ENCODE measurements at places on chromosomes 7 and 10.
A peak's percentile ranks its signal among the peaks of the same experiment; 100 is the strongest.

- peak; percentile 71 for DNase-seq
Measured at GRCh38 chr10:132065491-132066105, at the start of gene JAKMIP3. Gene JAKMIP3, plus strand, starts transcription at chr10:132065946. Its CDS starts 38,863 bp downstream, at chr10:132104809.

- no peak for DNase-seq
Measured at GRCh38 chr10:11246752-11247467, 229.2 kb downstream of the CELF2 start.

GRCh38 chr10:30750971-30751677 is 121.6 kb upstream of the LYZL2 start:
- DNase-seq: no peak

DNA sequence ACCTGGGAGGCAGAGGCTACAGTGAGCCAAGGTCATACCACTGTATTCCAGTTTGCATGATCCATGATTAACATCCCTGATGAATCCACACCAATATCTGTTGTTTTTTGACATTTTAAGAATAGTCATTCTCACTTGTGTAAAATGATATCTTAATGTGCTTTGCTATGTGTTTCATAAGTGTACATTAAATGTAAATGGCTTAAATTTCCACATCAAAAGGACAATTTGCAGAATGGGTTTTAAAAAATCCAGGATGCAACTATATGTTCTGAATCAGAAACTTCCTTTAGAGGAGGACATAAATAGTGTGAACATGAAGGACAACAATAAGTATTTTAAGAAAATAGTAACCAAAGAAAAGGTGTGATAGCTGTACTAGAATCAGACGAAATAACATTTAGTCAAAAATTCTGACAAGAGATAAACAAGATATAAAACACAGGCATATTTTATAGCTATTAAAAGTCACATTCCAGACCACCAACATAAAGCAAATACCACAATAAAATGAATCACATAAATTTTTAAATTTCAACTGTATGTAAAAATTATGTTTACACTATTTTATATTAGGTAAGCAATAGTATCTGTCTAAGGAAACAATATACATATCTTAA is 42.4 kb downstream of the AKR1C3 start:
- no peak for DNase-seq

DNA sequence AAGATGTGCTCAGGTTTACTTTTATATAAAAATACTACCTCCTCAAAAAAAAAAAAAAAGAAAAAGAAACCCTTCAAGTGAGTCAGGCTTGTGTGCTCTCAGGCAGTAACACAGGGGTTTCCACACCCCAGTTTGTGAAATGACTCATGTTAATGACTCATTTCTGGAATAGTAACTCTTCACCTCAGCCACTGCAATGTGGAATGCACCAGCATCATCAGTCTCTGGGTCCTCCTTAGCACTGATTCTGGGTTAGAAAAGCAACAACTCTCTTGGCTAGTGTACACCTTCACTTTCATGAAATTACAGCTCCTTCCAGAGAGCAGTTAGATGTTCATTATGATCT is 110.6 kb downstream of the EMX2 start:
- DNase-seq: no peak

GRCh38 chr7:140289804-140290203 is 108.5 kb downstream of the SLC37A3 start:
- DNase-seq: no peak

DNA sequence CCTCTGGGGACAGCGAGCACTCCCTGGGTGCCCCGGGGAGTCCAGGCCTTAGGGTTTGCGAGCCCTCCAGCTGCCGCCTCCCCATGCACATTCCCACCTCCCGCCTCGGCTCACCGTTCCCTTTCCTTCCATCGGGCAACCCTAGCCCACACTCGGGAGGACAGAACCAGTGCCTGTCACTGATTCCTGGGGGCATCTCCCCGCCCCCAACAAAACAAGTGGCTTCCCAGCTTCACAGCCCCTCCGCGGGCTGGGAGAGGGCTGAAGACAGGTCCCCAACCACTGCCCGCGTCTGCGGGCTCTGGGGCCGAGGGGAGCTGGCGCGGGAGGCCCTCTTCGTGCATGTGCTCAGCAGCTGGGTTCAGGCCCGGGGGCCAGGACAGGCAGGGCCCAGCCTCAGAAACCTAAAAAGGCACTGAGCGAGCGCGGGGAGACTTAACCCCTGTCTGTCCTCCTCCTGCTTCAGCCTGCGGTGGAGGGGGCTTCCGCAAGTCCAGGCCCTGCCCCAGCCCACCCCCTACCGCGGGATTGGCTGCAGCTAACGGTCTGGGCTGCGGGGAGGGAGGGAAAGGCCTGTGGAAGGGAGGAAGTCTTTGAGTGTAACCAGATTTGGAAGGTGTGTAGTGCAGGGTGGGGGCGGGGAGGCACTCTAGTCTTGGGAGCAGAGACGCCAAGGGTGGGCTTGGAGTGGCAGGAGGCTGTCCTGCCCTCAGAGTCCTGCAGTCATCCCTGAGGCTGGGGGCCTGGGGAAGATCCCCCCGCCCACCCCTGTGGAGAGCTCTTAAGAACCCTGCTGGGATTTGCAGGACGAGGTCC is 1.2 kb downstream of the FLNC start:
- DNase-seq: peak; percentile 80

DNA sequence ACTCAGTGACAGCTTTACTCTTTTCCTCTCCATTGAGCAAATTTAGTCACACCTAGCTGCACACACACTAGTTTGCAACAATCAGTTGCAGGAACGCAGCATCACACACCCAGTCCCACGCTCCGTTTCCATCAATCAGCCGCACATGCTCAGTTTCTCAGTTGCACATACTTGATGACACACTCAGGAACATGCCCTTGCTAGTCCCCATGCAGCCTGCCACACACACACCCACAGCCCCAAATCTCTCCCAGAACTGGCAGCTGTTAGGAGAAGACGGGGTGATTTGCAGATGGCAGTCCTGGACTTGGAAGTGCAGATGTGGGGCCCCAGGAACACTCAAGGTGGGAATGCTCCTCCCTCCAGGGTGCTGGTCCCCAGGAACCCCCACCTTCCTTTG is 7.7 kb downstream of the LBX1 start:
- no peak for DNase-seq

DNA sequence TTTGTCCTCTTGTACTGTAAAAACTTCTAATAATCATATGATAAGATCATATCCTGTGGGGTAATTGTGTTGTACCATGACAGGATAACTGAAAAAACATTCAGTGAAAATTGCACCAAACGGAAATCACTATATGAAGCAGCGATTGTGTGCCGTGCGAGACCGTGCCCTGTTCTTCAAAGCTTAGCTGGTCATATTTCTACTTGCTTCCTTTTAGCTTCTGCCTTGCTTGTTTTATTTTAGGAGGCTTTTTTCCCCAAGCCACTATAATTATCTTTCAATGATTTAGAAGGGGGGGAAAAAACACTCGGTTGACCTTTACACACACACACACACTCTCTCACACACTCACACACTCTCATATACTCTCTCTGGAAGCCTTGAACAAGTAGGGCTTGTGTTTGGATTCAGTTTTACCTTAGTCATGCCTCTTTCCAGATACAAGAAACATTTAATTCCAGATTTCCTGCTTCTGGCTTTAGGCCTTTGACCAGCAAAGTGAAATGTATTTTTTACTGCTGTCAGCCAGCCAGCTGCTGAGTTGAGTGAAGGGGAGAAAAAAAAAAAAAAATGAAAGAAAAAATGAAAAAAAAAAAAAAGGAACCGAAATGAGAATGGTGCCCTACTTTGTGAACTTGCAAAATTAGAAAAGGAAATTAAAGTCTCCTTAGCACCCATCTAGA is 181.4 kb downstream of the ARID5B start:
- peak; percentile 77 for DNase-seq

DNA sequence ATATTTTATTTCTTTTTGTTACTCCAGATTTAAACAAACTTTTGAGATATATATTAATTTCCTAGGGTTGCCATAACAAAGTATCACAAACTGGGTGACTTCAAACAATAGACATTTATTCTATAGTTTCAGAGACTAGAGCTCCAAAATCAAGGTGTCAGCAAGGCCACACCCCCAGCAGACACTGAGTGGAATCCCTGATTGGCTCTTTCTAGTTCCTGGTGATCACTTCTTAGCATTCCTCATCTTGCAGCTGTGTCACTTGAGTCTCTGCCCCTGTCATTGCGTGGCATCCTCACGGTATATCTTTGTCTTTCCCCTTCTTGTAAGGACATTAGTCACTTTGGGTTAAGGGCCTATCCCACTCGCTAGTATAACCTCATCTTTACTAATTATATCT is 7.6 kb upstream of the SLC26A3 start:
- DNase-seq: no peak

DNA sequence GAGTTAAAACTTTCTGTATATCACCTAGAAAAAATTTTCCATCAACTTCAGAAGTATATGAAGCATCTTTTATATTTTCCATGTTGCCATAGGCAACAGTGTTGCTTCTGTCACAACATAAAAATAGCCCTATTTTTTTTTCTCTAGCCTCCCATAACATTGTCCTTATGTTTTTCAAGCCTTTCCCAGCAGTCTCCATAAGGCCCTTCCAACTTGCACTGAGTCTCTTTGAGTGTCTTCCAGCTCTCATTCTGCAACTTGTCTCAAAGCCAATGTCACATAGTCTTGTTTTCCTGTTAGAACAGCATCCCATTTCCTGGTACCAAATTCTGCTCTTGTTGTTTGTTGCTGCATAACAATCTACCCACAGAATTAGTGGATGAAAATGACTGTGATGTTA is 1055.5 kb upstream of the GHITM start:
- DNase-seq: peak; percentile 48

- DNase-seq: no peak
Measured at GRCh38 chr10:132434405-132435005, 37.5 kb downstream of the PWWP2B start.

DNA sequence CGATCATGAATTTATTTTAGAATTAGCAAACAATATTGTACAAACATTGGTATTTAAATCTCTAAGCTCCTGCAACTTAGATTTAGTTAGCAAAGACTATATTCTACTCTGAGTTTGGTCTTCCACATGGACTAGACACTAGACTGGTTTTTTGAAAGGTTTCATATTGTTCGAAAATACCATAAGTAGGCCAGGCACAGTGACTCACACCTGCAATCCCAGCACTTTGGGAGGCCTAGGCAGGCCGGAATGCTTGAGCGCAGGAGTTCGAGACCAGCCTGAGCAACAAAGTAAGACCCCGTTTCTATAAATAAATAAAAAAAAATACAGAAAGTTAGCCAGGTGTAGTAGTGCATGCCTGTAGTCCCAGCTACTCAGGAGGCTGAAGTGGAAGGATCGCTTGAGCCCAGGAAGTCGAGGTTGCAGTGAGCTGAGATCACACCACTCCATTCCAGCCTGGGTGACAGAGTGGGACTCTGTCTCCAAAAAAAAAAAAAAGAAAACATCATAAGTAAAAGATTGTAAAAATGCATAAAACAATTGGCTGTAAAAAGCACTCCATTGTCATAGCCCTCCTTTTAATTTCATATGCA is 73.1 kb downstream of the ABCC2 start:
- no peak for DNase-seq

- no peak for DNase-seq
Measured at GRCh38 chr10:25901199-25901598, 32.8 kb upstream of the MYO3A start.

DNA sequence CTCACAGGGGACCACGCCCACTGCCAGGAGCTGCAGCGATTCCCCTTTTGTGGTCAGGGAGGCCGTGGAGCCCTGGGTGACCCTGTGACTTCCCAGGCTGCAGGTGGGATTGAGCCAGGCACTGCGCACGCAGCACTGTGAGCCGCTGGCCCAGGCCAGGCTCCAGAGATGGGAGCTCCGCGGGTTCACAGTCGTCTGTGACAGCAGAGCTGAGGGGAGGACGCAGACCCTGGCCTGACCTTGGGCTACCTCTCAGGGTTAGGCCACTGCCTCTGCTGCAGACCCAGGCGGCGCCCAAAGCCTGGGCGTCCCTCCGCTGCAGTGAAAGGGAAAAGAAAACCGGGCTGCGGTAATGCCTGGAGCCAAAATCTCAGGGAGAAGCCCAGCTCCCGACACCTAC is 107.5 kb upstream of the GPR26 start:
- DNase-seq: no peak

GRCh38 chr7:142992427-142992826 is 30.3 kb upstream of the KEL start:
- DNase-seq: no peak

DNA sequence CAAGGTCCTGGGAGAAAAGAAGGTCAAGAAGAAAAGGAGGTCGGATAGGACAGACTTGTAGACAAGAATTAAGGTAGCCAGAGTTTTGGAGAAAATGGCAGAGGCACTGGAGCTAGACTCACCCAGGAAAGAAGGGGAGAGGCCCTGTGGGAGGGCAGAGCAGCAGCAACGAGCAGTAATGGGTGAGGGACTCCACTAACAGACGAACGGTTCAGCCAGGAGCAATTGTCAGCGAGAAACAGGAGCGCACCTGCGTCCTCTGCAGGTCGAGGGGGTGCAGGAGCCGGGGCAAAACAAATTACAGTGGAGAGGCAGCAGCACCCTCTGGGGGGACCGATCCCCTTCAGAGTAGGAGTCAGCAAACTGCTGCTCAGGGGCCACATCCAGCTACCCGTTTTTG is 18.5 kb upstream of the IGFBP3 start:
- DNase-seq: no peak

GRCh38 chr10:123847686-123848432 is 43.7 kb downstream of the CPXM2 start:
- DNase-seq: no peak

DNA sequence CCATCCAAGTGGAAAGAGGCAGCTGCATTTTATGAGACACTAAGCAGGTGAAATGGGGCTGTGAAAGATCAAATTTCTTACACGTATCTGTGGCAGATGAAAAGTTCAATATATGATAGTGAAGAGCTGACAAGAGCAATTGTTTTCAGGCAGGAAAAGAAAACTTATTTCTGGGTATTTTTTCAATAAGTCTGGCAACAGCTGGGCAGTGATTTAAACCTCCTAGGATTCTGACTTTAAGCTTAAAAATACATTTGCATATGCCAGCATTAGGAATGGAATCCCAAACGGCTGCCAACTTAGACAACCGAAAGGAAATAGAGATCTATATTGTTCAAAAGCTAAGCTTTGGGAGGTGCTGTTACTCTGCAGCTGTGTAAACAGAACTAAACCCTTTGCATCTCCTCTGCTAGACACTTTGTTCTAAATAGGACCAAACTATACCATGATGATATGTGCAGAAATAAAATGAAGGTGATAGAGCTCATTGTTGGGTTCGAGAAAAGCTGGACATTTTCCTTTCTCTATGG is 26.1 kb downstream of the DYNC1I1 start:
- DNase-seq: no peak

- DNase-seq: no peak
Measured at GRCh38 chr7:18508443-18509427, 13.2 kb downstream of the HDAC9 start.

GRCh38 chr10:33412653-33413361 is 78.3 kb upstream of the NRP1 start:
- DNase-seq: no peak

DNA sequence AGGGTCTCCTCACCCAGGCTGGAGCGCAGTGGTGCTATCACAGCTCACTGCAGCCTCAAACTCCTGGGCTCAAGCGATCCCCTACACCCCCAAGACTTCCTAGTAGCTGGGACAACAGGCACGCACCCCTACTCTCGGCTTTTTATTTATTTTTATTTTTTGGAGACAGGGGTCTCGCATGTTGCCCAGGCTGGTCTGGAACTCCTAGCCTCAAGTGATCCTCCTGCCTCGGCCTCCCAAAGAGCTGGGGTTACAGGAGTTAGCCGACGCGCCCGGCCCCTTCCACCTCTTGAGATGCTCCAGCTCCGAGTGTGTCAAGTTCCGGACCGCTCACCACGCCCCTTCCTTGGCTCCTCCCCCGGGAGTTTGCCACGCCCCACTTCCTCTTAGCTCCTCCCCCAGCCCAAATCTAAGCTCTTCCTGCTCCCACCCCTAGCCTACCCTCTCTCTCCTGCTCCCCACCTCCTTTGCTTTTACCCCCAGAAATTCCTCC is 6.3 kb downstream of the NAT16 start:
- DNase-seq: no peak

- no peak for DNase-seq
Measured at GRCh38 chr7:112105584-112106530, 100.3 kb downstream of the DOCK4 start.
